NCI-H2171 treated with DMSO at 0.1 percent for 48 hours (cell line): ENCODE measurements at places on chromosomes 1 and 21.

GRCh38 chr1:234409328-234409727 lies 36.1 kb downstream of the COA6 start:
- DNase-seq, result peak; percentile 44

- DNase-seq, result peak; percentile 46
Measured at GRCh38 chr1:89358287-89358893, 5.5 kb upstream of the GBP6 start.

GRCh38 chr1:12173631-12174121 lies 6.9 kb downstream of the TNFRSF1B start:
- no peak for DNase-seq

DNA sequence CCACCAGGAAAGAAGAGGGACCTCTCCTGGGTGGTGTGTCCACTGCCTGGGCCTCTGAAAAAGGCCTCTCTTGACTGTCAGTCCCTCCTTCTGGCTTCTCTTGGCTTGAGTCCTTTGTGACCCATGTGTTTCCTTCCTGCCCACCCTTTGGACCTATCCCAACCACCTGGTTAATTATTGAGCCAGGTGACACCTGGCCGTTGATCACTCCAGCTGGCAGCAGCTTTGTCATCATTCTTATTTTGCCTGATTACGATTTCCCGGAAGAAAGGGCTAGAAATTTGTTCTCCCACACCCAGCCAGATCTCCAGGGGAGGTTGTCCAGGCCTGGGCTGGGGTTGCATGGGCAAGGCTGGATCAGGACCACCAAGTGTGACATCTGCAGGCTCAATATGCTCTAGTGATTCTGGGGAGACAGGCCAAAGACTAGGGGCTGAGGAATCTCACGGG lies 24.8 kb downstream of the CSF1 start:
- DNase-seq, result peak; percentile 24

- no peak for DNase-seq
Measured at GRCh38 chr1:183879966-183880365, 75.0 kb downstream of the RGL1 start.

DNA sequence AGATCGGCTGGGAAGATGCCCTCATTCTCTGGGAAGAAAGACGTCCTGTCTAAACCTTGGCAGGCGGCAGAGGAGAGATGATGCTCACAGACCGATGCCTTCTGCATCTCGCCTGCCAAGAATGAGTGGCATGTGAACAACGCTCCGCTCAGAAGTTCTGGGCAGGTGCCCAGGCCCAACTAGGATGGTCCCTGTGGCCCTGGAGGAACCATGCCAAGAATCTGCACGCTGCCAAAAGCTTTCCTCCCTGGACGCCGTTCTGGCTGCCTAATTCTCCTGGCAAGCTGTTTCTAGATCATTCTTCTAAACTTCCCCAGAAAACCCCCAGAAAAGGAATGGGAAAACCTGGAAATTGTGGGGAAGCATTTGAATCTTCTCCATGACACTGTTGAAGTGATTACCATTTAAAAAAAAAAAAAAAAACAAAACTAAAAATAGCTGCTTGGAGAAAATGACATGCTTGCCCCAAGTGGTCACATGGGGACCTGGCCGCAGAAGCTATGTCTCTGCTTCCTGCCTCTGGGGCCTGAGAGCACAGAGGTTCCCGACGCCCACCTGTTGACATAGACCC lies 440.9 kb downstream of the PRDM2 start:
- DNase-seq, result no peak

DNA sequence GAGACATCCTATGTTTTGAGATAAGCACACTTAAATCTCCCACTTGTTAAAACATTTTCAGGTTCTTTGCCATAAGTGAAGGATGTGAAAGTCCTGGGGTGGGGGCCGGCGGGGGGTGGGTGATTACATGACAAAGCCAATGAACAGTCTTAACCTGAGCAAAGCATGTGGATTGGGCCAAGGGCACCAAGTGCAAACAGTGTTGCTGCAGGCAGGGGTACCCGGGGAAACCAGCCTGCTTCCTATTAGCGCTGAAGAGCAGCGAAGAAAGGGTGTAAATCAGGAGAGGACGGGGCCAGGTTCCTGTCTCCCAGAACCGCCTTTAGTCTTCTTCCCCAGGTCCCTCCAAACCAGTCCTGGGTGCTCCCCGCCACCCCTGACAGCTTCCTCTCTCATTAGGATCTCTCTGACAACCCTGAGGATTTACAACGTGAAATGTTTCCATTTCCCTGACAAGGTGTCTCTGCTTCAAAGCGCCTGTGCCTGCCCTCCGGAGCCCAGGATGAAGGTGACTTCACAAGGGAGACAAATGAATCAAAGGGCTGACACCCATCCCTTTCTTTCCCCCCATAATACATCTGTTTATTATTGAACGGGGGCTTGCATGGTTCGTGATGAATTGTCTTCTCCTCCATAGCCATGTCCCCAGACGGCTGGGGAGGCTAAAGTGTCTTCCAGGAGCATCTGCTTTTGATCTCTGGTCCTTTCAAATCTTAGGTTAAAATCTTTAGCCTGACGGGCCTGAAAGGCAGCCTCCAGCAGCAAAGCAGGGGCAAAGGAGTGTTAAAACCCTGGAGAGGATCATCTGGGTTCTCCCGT lies 109.5 kb downstream of the TRABD2B start:
- DNase-seq, result no peak

DNA sequence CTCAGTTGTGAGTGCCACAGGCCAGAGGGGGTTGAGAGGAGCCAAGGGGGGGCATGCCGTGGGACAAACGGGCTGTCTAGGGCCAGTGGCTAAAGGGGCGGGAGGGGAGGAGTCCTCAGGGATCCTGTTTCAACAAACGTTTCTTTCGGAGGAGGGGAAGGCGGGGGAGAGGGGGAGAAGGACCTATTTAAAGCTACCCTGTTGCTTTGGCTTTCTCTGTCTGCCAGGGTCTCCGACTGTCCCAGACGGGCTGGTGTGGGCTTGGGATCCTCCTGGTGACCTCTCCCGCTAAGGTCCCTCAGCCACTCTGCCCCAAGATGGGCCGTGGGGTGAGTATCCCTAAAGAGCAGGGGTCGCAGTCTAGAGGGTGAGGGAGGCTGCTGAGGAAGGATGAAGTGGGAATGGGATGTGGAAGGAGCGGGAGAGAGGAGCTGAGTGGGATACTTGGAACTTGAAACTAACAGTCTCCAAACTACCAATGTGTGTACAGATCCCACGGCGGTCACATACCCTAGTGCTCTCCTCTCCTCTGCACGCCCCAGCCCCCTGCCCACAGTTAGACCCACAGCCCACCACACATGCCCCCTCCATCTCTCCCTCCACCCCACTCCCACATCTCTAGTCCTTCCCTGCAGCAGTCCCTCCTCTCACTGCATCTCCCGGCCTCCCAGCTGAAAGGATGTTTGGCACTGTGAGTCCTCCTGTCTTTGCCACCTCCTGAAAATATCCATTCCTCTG lies at the start of gene ATP1A2:
TSS of gene ATP1A2 (plus strand) at position 215 of the 738 bp plus-strand sequence. CDS start at position 318, 103 bp downstream.
- DNase-seq, result no peak

GRCh38 chr1:46549697-46550681 lies 1.5 kb downstream of the KNCN start:
- DNase-seq, result peak; percentile 33

DNA sequence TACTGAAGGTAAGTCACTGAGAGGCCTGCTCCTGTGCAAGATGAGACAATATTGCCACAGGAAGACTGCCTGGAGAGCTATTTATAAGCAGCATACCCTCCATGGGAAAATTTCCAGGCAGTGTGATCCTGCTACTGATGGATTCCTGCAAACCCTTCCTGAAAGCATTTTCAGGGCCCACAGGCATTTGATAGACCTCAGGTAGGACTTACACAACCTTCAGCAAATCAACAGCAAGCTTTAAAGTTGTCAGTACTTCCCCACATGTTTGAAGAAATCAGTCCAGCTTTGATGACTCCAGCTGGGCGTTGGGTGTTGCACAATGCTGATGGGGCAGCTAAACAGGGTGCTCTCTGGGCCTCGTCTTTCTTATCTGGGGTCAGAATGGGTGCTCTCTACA lies 108.8 kb downstream of the PLXNA2 start:
- no peak for DNase-seq

DNA sequence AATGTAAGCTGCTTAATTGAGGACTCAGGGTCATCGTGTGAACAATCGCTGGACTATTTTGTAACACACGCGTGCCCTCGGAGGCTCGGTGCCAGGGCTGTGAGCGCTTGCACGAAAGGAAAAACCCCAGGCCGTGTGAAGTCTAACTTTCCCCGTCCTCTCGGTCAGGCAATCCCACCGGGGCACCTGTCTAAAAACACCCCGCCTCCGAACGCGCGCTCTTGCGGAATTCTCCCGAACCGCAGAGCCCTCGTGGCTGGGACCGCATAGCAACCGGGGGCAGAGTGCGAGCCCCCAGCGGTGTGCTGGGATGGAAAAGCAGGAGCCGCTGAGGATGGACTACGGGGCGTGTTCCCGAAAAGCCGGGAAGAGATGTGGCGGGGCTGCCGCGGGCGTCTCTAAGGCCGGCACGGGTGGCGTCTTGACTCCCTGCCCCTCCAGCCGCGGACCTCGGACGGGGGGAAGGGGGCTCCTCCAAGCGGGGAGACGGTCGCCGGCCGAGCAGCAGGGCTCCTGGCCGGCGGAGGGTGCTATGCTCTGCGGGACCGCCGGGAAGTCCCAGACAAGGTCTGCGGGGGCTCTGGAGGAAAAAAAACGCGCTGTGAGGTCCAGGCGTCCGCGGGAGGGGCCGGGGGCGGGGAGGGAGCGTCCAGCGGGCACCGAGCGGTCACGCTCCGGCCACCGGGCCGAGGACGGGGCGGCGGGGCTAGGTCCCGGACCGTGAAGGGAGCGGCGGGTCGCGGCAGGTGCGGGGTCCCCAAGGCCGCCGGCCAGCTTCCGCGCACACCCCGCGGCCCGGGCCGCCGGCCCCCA lies 936 bp downstream of the ZBTB21 start:
- peak; percentile 34 for DNase-seq

GRCh38 chr21:41170859-41171609 lies 3.1 kb downstream of the BACE2 start:
- DNase-seq, result no peak

- no peak for DNase-seq
Measured at GRCh38 chr1:33377013-33377412, 53.9 kb downstream of the PHC2 start.

DNA sequence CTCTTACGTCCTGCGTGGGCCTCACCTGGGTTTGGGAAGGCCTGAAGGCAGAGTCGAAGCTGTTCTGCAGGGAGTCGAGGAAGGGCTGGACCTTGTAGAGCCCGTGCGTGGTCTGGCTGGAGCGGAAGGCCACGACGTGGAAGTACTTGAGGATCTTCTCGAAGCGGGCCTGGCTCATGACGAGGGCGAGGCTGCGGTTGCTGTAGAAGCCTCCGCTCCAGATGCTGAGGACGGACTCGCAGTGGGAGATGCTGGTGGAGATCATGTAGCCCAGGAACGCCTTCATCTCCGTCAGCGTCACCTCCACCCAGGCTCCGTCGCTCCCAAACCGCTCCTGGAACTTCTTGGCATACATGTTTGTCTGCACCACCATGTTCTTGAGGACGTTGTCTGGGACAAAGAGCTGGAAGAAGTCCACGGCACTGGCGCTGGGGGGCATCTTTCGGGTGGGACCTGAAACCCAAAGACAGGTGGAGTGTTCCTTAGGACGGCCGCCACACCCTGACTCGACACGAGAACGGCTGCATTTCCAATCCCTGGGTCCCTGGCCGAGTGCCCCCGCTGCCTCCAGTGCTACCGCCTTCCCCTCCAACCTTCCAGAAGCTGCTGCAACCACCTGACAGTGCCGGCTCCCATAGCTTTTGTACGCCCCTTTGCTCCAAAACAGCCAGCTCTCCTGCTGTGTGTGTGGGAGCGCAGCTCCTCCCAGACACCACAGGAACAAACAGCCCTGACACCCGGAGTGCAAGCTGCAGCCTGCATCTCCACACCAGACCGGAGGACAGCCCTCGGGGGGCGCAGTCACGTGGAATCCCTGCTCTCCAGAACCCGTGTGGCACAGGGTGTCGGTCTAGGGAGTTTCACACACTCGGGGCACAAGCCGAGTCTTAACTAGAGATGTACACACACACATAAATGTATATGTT lies 69.0 kb downstream of the PGBD5 start:
- DNase-seq, result no peak

DNA sequence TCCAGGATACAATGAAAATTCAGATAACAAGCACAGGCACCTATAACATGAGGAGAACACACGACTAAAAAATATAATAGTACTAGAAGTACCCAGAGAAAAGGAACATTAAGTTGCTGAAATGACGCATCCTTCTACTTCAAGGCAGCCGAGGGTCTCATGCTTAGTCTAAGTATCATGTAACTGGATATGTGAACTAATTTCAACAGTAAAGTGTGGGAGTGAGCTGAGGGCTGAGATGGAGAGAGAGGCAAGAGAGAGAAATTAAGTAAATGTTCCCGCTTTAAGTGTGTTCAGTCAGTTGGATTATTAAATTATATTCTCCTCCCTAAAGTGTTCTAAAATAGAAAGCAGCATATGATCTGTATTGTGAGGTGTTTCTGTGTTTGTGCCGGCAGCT lies 152.2 kb upstream of the KRTAP19-8 start:
- no peak for DNase-seq

DNA sequence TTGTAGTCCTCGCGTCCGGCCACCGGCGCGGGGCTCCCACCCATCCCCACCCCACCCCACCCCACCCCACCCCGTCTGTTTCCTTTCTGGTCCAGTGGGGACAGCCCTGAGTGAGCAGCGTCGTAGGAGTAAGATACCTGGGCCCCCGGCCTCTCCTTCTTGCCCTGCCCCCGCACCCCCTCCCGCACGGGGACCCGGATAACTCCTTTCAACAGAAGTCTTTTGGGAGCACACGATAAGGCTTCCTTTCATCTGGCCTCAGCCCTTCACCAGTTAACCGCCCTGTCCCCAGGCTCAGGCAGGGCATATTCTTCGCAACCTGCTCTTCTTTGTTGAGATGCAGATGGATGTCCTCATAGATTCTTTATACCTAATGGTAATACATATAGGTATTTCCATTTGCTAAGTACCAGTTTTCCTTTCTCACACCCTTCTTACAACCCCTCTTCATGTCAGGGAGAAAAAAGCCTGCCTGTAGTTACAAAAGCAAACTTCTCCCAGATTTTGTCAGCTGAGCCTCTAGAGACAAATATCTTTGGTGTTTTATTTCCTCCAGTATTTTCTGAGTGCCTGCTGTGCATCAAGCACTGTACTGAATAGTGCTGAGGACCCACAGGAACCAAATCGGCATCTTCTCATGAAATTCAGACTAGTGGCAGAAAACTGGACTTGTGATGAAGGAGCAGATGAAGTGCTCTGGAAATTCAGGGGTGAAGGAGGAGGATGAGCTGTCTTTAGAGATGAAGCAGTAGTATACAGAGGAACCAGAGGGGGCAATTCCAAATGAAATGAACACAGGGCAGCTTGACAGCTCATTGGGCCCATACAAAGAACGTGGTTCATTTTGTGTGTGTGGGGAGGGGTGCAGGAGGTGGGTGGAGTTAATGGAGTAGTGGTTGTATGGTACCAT lies 33.6 kb downstream of the SLC2A1 start:
- DNase-seq, result peak; percentile 67

GRCh38 chr1:62406576-62406975 lies 30.3 kb upstream of the USP1 start:
- peak; percentile 72 for DNase-seq

GRCh38 chr1:161266202-161266601 lies 7.7 kb downstream of the PCP4L1 start:
- no peak for DNase-seq

DNA sequence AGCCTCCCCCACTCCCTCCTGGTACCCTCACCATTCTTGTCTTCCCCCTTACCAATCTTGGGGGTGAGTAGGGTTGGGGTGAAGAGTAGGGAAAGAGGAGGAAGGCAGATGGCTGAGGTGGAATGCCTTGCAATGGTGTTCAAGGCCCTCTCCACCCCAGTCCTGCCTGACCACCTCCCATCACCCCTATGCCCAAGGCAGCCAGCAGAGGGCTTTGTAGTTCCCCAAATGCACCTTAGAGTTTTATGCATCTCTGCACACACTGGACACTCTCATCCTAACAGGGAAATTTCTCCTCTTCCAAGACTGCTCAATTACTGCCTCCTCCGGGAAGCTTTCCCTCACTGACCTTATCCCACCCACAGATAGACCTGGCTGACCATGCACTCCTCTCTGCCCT lies 15.4 kb downstream of the KIF17 start:
- no peak for DNase-seq
